ENCODE measurements at places on chromosomes 6 and 20.
A peak's percentile ranks its signal among the peaks of the same experiment; 100 is the strongest.

- peak; percentile 25 for DNase-seq
Observed at GRCh38 chr20:62336329-62336728, 30.8 kb downstream of the LAMA5 start.

DNA sequence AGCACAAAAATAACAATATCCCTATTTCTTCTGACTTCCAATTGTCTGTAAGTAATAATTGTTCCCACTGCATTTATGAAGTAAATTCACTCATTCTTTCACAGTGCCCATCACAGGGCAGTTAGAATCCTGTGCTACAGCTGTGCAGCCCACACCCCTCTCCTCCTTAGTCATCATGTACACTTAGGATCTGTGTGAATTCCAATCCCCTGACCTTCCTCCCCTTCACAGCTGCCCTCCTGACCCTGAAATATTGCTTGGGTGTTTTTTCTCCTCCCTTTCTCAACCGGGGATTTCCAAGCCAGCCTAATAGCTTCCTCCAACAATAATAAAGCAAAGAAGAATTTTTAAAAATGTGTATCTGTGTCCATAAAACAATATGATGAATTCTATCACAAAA, 91.5 kb upstream of the BEND6 start:
- peak; percentile 33 for DNase-seq

DNA sequence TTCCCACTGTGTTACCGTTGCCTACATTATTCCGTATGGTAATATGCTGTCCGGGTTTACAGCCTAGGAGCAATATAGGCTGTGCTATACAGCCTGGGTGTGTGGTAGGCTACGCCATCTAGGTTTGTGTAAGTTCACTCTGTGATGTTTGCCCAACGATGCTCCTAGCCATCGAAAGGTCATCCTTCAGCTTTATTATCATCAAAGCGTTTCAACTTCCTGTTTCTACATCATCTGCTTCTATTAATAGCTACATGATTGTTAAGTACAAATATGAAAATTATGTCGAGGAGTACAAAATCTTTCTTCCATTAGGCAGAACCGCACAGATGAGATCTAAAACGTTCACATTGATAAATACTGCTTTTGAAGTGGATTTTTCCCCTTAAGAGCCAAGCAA, 69.9 kb downstream of the PPP1R14C start:
- peak; percentile 29 for DNase-seq

GRCh38 chr6:167569041-167569805, 244.3 kb downstream of the TTLL2 start:
- no peak for DNase-seq

DNA sequence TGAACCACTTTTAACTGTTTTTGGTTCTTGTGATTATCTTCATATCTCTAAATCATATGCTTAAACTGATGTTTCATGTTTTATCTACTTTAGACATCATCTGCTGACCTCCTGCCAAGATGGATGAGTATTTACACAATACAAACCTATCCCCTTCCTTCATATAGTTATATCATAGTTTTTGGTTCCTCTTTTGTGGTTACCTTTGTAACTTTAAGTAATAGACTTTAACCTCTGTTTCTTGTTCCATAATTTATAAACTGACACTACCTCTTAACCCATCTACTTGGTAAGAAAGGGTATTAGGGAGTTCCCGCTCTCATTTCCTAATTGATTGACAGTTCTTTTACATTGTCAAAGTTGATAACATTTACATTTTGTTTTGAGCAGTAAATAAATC, 11.9 kb downstream of the PCMT1 start:
- DNase-seq: peak; percentile 10

- no peak for DNase-seq
Observed at GRCh38 chr6:127053875-127054235, 64.6 kb upstream of the RSPO3 start.

DNA sequence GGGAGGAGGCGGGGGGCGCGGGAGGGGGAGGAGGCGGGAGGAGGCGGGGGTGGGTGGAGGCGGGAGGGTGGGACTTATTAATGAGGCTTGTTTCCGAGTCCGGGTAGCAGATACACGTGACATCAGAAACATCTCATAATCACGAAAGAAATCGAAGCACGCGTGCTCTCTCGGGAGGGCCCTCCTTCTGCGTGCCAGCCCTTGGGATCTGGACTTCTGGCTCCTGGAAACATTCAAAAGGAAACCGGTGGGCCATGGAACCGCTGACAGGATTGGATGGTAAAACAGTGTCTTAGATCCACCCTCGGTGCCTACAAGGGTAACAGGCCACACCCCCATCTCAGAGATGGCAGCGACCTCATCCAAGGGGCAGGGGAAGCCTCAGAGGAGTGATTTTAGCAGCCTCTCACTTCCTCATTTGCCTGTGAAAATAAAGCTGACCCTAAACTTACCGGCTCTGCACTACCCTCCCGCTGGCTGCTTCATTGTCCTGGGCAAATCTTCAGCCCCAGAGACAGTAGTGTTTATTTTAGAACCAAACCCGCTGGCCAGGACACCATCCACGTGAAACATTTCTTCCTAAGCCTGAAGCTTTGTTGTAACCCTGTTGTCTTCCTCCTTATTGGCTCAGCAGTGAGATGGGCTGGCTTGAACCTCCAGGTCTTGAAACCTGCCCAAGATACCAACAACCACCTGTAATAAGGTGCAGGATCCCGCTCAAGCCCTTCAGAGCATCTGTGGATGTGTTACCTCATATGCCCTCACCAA, 97.5 kb downstream of the PSMG4 start:
- DNase-seq: peak; percentile 99

- DNase-seq: no peak
Observed at GRCh38 chr20:60171313-60171712, 213.1 kb downstream of the CDH26 start.

- DNase-seq: no peak
Observed at GRCh38 chr6:101482606-101483005, 89.1 kb downstream of the GRIK2 start.

DNA sequence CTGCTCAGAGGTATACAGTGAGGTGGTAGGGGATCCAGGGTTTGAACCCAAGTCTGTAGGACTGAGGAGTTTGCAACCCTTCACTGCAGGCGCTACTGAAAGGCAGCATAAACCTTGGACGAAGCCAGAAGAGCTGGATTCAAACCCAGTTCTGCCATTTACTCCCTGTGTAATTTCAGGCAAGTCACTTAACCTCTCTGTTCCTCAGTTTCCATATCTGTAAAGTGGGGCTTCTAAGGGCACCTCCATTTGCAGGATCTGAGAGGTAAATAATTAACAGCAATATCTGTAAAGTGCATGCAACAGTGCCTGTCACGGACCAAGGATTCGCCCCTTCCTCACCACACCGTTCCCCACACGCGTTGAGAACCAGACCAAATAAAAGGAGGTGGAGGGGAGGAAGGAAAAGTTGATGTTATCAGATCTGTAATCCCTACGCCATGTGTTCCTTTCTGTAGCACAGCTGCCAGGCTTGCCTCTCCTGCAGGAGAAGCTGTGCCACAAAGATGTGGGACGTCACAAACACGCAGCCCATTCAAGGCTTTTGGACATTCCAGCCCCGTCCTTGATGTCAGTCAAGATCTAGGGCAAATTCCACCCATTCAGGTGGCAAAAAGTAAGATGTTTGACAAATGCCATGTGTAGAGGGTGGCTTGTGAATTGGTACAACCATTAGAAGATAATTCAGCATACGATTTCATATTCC, 9.8 kb downstream of the RIPOR3 start:
- DNase-seq: no peak

DNA sequence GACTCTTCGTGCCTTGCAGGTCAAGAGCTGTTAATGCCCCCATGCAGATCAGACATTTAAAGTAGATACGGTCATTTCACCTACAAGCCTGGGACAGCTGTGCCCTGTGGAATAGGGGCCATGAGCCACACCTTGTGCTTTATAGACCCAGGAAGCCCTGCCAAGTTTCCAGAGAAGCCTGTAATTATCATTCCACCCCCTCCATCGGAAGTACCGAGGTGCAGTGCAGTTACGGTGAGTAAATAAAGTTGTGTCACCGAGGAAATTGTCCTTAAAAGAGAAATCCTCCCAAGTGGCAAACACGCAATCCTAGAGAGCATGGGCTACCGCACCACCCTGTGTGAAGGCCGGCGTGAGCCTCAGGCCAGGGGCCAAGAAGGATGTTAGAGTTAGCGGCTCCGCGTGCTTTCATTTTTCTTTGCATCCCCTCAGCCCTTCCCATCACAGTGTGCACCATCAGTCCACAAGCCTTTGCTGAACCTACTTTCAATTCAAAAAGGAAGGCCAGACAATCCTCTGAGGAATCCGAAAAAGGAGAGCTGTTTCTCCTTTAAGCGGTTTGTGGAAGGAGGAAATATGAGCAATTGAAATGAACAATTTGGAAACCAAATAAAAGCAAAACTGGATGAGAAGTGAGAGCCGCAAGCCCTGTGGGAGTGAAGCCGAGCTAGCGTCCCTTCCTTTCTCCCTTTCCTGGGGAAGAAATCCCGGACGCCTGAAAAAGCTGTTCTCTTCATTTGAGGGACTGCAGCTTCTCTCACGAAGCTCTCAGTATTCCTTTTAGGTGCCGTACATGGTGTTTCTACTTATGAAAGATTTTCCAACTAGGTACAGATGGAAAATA, 183.3 kb upstream of the PDE10A start:
- no peak for DNase-seq

DNA sequence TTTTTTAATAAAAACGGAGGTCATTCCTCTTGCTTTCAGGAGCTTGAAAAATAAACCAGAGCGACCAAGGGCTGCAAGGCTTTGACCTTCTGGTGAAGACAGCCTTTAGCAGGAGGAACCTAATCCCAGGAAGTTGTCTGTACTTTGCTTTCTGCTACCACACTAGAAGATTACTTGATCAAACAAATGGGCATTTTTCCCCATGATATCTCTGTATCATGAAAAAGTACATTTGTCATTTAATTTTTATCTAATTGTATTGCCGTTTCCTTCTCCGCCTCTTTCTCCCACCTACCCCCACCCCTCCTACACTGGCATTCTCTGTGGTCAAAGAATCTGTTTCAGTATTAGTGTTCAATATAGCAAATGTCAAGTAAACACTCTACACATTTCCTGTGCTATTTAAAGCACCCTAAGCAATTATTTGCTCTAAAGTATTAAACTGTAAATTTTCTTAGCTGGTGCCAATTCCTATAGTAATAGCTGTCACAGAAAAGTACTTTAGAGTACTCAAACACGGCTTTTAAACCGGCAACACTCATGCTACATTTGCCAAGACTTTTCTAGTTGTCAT, 29.7 kb downstream of the ATXN1 start:
- peak; percentile 8 for DNase-seq

DNA sequence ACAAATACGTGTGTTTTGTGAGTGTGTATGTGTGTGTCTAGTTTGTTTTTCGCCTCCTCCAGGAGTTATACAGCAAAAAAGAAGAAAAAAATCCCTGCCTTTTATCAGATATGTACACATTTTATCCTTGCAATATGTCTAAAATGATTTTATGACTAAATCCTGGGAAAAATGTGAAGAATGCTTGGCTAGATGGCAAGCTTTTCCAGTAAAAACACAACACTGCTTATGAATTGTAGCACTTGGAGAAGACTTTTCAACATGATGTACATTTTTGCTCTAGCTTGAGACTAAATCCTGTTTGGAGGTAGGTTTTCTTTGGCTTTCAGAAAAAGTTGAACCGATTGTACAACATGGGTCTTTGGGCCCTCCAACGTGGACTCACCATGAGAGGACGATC, 160.2 kb downstream of the GMPR start:
- DNase-seq: no peak

DNA sequence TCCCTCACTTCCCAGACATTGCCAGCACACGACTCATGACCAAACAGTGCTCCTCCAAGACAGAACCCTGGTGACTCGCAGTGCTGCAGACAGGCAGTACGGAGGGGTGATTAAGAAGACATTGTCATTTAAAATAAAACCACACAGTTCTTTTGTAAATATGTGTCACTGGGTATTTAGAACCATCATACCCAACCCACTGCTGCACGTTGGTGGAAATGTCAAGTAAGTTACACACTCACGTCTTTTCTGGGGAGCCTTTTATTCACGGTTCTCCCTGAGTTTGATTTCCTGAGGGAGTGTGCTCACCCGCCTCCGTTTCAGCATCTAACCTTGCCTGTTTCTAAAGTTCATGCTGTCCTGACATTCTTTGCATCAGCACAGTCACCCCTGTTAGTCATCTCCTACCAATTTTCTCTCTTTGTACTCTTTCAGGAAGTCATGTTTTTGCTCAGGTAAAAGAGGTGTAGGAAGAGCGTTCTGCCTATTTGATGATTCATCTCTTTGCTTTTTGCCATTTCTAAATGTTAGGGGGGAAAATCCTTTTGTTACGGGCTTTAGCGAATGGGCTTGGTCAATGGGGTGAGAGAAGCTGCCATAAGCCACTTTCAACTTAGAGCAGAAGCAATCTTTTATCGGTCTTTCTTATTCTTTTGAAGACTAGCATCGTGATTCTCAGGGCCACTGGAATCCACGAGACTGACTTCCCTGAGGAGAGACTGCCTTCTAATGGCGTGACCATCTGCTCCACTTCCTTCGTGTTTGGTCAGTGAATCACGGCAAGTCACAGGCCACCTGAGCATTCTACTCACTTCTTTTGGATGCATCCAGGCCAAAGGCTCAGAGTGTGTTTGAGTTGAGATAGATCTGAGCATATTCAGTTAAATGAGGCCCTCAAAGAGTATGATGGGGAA, 512.8 kb upstream of the JARID2 start:
- DNase-seq: no peak

GRCh38 chr6:1839361-1839760, 229.6 kb downstream of the FOXC1 start:
- DNase-seq: no peak

DNA sequence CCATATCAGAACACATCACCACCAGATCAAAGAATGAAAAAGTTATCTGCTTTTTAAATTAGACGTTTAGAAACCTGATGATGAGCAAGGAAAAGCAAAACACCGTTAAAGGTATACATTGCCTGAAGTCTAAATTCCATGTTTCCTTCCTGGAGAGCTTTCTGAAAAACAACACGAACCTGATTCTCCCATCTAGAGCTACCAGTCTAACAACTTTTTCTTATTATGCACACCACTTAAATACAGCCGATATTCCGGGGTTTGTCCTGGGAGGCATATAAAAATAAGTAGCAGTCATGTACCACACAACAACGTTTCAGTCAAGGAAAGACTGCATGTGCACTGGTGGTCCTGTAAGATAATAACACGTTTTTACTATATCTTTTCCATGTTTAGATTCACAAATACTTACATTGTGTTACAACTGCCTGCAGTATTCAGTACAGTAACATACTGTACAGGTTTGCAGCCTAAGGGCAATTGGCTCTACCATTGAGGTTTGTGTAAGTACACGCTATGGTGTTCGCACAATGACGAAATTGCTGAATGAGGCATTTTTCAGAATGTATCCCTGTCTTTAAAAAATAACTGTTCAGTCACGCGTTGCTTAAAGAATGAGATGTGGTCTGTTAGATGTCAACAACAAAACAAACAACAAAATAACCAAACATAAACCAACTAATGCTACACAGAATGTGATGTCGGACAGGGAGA, 19.1 kb upstream of the LYRM2 start:
- no peak for DNase-seq

DNA sequence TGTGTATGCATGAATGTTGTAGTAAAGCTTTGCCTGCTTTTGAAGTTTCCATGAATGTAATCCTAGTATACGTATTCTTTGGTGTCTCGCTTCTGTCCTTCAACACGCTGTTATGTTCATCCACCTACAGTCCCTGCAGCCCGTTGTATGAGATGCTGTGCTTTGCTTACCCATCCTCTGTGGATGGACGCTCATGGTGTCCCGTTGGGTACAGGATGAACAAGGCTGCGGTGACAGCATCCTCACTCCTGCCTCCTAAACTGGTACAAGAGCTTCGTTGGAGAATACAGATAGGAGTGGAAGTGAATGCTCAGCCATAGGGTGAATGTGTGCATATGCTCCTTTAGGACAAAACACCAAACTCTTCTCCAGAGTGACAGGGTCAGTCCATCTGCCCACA, 366.2 kb downstream of the ZFAND3 start:
- no peak for DNase-seq

- no peak for DNase-seq
Observed at GRCh38 chr6:16511040-16511660, 250.1 kb downstream of the ATXN1 start.

All from RPMI8226 (cell line).